GM12892 (cell line): ENCODE measurements at places on chromosomes 4 and X.

DNA sequence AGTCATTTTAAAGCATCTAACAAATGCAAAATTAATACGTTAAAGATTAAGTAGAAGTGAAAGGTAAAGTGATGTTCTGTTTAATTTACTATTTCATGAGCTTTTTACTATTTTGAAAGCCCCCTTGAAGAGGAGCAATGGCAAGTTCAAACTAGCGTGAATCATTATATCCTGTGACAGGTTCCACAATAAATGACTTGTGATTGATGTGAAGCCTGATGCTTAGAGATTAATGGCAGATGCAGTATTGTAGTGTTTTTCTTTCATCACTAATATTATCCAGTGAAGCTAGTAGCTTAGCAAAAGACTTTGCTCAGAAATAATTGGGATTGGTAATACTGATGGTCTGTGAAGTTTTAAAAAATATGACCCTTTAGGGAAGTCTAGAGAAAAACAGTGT, 57.3 kb downstream of the STOX2 start:
- no peak for DNase-seq

- no peak for DNase-seq
Measured at GRCh38 chr4:46254788-46255187, 130.9 kb upstream of the GABRG1 start.

DNA sequence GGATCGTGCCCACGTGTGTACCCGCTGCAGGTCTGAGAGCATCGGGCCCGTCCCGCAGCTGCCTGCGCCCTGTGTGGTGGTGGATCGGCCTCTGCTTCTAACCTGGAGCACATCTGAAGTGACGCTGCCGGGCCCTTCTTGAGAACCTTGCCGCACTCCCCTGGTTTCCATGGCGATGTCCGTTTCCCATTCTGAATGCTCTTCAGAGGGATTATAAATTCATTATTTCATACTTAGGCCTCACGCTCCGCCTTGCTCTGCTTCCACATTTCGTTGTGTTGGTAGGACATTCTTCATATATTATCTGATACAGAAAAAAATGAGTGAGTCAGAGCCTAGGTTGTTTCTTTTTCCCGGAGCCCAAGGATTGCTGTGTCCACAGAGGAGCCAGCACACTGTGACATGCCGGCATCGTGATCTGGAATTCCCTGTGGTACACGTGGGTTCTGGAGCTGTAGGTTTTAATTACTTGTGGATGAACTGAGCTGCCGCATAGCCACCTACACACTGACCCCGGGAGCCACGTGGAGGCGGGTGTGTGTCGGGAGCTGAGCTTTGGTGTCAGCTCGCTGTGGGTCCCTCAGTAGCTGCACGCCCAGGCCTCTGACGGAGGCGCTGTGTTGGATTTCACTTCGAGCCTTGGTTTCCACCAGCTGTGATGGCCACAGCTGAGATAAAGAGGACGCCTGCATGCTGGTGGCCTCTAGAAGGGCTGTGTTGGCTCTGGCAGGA, 63.4 kb downstream of the PSAPL1 start:
- no peak for DNase-seq

DNA sequence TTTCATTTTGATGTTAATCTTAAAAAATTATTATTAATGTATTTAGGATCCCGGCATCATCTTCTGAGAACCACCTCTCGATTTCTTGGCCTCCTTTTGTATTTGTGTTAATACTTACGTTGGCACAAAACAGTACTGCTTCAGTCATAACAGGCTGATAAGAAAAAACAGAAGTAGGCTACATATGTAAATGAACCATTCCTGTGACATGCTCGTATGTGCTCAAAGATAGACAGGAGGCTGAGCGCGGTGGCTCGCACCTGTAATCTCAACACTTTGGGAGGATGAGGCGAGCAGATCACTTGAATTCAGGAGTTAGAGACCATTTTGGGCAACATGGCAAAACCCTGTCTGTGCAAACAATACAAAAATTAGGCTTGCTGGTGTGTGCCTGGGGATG, 109.4 kb upstream of the H2AZ1 start:
- DNase-seq, result no peak

- no peak for DNase-seq
Measured at GRCh38 chrX:106927700-106928099, 7.5 kb downstream of the CLDN2 start.

- DNase-seq, result no peak
Measured at GRCh38 chrX:20361890-20362262, 95.2 kb upstream of the RPS6KA3 start.

DNA sequence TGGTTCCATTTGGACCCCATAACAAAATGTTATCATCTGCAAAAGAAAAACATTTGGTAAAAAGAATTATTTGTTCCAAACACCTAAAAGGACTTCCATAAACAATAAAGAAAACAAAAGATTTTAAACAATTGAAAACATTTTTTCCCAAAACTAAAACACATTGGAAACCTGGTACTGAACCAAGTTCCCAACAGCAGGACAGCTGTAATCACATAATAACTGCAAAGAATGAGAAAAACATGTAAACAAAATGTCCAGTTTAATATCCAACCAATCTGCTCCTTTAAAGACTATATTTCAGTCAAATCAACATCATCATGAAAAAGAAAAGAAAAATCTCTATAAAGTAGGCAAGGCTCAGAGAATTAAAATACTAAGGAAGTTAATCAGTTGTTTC, 36.3 kb downstream of the PRDM5 start:
- no peak for DNase-seq
